ACHN (cell line): ENCODE measurements at places on chromosomes 4 and X.

- DNase-seq: no peak
These were observed 440.4 kb upstream of the ADGRL3 start for GRCh38 chr4:60759518-60760245.

- DNase-seq: peak; percentile 64
These were observed 2.0 kb upstream of the ATRX start for GRCh38 chrX:77788050-77788449.

GRCh38 chr4:86333236-86333635 lies 26.6 kb downstream of the MAPK10 start:
- no peak for DNase-seq

DNA sequence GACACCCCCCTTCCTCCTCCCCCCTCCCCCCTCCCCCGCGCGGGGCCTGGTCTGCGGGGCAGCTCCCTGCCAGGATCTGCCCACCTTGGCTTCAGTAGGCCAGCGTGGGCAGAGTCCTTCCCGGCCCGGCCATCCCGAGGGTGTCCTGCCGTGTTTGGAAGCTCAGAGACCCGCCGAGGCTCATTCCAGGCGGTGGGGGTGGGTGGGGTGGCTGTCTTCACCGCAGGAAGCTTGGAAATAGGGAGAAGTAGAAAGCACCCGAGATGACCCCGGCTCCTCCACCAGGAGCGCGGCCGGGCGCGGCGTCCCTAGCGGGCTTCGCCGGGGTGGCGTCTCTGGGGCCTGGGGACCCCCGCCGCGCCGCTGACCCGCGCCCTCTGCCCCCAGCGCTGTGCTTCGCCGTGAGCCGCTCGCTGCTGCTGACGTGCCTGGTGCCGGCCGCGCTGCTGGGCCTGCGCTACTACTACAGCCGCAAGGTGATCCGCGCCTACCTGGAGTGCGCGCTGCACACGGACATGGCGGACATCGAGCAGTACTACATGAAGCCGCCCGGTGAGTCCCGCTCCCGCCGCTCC lies 1.6 kb downstream of the NAT8L start:
- no peak for DNase-seq

- no peak for DNase-seq
These were observed 53.1 kb downstream of the NDST3 start for GRCh38 chr4:118087366-118087765.

DNA sequence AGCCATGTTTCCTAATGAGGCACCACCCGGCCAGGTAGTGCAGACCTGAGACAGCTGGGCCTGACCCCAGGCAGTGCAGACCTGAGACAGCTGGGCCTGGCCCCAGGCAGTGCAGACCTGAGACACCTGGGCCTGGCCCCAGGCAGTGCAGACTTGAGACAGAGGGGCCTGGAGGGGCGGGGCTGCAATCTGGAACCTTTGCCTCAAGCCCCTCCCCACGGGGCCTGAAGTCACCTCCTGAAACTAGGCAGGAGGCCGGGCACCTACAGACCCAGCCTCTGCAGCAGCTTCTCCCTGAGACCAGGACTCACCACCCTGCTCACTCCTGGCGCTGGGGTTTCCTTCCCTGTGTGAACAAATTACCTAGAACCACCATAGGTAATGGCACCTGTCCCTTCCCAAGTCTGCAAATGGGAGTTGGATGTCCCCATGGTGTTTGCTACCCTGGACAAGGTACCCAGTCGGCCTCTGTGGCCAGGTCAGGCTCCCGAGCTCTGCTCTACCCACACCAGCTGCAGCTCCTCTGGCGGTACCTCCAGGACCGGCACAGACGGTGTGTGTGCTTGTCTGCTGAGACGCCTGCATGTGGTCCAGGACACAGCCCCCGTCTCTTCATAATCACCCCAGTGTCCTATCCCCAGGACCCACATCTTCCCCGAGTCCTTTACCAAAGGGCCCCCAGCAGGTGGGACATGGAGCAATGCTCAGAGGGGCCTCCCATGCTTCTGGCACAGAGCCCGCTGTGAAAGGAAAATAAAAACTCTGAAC lies 53.1 kb upstream of the C4orf50 start:
- no peak for DNase-seq

- no peak for DNase-seq
These were observed 14.9 kb upstream of the FAM9B start for GRCh38 chrX:9048801-9049200.

DNA sequence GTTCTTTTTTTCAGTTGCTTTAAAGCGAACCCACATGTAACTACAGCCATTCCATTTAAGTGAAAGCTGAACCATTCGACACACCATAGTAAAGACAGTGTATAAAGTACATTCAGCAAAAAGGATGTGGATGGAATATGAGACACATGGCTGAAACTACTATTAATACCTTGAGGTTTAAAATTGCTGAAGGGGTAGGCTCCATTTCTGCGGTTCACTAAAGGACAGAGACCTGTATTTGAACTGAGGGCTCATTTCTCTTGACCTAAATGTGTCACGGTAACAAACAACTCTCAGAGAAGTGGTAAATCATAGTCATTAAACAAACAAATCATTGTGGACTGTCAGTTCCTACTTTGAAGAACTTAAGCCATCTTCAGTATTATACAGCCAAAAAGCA lies 1085.6 kb upstream of the TENM3 start:
- no peak for DNase-seq

- peak; percentile 15 for DNase-seq
These were observed 92.5 kb downstream of the ANK2 start for GRCh38 chr4:113141901-113142346.

- no peak for DNase-seq
These were observed 238.9 kb downstream of the HS3ST1 start for GRCh38 chr4:11189756-11190155.

DNA sequence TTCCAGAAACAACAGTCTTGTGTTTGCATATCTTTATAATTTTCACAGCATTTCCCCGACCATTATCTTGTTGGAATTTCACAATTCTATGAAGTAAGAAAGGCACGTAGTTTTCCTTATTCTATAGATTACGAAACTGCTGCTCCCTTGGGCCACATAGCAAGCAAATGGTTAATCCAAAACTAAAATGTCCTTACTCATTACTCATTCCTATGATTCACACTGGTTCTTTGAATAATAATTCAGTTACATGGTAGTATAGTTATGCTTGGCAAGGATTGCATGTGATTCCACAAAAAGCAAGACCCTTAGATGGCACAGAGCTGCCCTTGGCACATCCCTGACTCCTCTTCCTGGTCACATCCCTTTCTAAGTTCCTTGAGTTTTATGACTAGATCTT lies 51.2 kb downstream of the OR13H1 start:
- DNase-seq: no peak

- DNase-seq: no peak
These were observed 21.1 kb upstream of the USP38 start for GRCh38 chr4:143163614-143164013.

- no peak for DNase-seq
These were observed 1026.2 kb downstream of the DMD start for GRCh38 chrX:32185160-32185559.

GRCh38 chr4:168317621-168318020 lies 931 bp downstream of the DDX60 start:
- DNase-seq: no peak

DNA sequence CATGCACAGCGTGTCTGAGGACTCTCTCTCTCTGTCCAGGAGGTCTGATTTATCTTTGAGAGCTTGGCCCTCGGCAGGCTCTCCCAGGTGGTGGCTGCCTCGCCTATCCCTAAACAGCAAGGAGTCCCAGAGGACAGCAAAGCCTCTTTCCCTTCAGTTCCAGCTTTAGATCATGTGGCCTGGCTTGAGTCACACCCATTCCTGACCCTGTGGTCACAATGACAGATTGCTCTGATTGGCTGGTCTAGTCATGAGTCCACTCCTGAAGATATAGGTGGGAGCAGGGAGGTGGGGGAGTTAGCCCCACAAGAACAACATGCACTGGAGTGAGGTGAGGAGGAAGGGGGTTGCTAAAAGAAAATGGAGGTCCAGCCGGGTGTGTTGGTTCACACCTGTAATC lies 12.1 kb upstream of the PORCN start:
- DNase-seq: no peak

DNA sequence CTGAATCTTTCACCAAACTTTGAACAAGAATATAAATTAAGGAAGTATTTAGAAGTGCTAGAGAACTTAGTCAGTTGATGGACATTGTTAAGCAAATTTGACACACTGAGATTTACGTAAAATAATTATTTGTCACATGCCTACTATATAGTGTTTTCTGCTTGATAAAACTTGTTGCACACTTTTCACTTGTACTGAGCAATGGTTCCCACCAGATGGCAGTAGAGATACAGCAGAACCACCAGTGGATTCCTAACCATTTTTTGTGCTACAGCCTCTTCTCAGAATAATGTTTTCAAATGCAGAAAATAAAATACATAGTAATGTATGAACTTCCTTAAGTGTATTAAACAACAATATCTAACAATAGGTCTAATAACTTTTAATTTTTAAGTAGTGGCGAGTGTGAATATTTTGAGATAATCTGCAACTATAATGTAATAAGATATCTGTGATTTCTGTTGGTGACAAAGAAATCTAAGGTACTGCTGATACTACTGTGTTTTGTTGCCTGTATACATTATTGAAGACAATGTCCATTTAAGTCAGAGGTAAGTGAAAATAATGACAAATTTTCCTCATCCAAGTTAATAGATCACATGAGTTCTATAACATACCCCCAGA lies 81.2 kb downstream of the APOOL start:
- peak; percentile 14 for DNase-seq

DNA sequence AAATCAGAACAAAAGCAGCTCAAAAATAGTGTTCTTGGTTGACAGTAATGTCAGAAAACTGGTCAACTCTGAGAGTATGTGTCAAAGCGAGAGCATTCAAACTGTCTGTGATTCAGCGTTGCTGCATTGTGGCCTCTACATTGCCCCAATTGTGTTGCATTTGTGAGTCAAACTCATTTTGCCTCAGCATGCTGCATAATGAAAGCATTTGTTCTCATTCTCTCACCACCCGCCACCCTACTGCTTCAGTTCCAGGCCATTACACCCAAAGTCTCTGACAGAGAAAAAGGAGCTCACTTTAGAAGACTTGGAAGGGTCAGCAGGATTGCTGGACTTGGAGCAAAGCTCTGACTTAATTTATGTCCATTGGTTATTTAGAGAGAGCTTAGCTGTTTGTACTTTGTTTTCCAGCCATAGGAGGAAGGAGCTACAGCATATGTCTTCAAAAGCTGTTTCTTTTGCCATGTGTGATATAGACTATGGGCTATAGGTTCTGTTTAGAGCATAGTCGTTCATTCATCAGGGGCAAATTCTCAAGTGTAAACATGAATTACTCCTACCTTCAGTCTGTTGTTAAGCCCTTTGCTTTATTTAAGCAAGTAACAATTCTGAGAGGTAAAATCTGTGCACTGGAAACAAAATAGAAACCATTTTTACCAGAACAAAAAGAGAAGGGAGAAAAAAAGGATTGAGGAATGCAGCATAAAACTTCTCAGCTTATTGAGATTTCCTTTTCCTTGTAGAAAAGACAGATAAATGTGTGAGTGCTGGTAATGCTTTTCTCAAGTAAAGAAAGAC lies 153.4 kb upstream of the ANK2 start:
- peak; percentile 18 for DNase-seq

GRCh38 chrX:129825746-129826505 lies 17.8 kb downstream of the ZDHHC9 start:
- no peak for DNase-seq

- no peak for DNase-seq
These were observed 25.0 kb upstream of the MTHFD2L start for GRCh38 chr4:74132944-74133343.

GRCh38 chrX:131703646-131704045 lies 159.8 kb downstream of the OR13H1 start:
- DNase-seq: no peak

- DNase-seq: no peak
These were observed 15.5 kb downstream of the UBA6 start for GRCh38 chr4:67685532-67685859.

DNA sequence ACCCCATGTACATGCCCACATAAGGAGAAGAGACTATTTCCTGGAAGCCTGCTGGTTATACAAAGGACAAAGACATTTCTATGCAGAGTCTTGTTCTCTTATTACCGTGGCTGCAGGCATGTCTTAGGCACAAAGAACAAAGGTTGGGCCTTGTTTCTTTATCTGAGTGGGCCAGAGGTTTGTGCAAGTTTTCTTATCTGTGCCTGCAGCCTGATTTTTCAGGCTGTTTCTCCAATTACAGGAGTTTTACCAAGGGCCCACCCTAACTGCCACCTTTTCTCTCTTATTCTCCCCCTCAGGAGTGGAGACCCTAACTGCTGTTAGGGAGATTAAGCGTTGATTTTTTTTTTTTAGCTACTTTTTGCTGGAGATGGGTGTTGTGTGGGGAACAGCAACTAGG lies 3.5 kb downstream of the TENT5D start:
- DNase-seq: no peak

DNA sequence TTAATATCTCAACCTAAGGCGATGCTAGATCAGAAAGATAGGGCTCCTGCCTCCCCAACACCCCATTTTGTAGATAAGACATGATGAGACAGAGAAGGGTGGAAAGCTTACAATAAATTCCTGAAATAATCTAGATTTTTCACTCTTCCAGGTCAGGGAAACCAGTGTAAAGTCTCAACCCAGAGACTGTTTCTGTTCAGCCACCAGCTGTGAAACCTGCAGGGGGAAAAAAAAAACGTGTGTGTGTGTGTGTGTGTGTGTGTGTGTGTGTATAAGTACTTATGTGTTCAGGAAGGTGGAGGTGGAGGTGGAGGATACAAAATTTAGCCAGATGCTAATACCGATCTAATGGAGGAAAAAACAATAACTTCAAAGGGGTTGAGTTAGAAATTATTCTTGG lies 773 bp upstream of the ITM2A start:
- no peak for DNase-seq

GRCh38 chrX:45710081-45710801 lies 509.6 kb upstream of the DIPK2B start:
- peak; percentile 80 for DNase-seq

DNA sequence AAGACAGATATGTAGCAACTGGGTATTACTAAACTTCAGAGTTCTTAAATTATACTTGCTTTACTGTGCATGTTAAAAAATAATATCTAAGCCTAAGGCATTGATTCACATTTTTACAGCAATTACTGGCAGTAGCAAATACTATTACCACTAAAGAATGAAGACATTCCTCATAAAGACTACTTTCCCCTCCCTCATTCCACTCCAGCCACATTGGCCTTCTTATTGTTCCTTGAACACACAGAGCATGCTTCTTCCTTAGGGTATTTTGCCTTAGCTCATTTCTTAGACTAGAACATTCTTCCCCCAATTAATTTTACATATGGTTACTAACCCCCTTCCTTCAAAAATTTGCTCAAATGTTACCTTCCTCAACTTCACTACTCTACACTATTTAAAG lies 717.0 kb downstream of the CCSER1 start:
- no peak for DNase-seq

GRCh38 chr4:72500214-72500613 lies 68.8 kb downstream of the ADAMTS3 start:
- no peak for DNase-seq

- DNase-seq: no peak
These were observed 425.7 kb downstream of the PABPC4L start for GRCh38 chr4:133775881-133776280.
